ENCODE measurements at places on chromosomes 2 and 18.

DNA sequence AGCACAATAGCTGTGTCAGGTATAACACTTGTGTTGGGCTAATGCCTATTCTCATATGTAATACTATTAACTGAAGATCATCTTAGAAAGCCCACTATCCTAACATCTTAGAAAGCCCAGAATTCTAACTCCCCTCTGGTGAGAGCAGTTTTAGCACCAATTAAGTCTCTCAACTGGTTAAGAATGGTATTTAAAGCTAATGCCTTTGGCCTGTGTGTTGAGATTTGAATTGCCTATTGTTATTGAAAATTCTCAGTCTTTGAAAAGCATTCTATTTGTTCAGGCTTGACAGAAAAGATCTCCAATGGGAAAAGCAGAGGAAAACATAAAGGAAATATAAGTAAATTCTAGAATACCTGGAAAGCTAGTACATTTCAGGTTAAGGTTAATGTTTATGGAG lies 352.5 kb downstream of the ARHGAP15 start:
- DNase-seq: no peak

DNA sequence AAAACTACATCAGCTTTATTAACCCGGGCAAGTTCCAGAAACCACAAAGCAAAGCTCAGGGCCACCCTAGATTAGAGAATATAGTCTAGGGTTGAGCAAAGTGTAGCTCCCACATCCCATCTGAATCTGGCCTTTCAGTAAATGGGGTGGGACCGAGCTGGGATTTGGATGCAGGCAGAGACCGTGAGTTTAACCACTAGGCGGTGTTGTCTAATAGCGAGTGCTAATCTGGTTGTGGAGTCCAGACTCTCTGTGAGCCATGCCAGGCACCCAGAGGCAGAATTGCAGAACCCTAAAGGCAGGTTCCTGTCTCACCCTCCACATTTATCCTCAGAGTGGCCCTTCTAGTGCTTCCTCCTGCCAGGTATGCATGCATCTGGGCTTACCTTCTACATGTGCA lies 435.9 kb downstream of the TSN start:
- DNase-seq: no peak

- DNase-seq: no peak
These were observed 38.2 kb upstream of the CAVIN2 start for GRCh38 chr2:191885098-191885497.

DNA sequence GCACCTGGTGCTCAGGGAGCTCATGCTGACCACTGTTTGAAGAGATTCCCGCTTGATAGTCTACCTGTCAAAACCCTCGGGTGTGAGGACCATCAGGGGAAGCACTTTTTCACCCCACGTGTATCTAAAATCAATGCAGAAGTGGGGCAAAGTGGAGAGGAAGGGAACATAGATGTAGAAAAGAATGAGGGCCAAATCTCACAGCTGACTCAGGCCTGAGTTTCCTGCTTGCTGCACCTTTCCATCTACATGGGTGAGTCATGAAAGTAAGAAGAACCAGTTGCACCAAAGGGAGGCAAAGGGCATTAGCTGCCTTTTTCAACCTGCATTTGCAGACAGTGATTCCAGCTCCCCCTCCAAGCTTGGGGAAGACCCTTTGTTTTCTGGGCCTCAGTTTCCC lies 100.2 kb upstream of the MYCN start:
- no peak for DNase-seq

DNA sequence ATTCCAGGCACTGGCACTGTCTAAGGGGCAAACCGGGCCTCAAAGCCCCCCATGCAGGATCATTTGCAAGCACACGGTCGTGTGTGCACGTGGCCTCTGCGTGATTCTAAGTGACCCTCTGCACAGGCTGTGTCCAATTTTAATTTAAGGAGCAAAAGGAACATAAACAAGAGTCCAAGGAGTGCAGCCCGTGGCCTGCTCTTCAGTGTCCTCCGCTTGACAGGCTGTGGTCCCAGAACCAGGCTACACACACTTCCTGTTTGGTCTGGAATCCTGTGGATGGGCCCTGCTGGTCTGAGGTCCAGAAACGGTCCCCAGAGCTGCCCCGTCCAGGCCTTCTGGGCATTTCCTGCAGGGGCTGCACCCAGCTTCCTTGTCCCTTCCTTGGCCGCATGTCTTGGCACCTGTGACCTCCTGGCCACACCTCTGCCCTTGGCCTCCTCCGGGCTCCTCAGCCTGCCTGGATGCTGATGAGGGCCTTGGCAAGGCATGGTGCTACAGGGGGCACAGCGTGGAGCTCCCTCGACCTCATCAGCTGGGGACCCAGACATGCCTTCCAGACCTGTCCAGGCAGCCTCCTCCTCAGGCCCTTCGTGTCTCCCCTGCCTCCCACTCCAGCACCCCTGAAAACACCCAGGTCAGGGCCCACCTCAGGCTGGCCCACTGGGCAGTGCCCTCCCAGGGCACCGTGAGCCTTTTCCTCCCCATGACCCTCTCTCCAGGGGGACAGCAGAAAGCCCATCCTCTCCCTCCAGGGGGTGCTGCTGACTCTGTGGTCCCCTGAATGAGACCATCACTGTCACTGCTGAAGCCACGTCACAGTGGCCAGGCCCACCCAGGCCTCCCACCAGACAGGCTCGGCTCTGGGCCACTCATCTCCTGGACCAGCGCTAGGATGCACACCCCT lies 136.4 kb upstream of the GPC1 start:
- no peak for DNase-seq

DNA sequence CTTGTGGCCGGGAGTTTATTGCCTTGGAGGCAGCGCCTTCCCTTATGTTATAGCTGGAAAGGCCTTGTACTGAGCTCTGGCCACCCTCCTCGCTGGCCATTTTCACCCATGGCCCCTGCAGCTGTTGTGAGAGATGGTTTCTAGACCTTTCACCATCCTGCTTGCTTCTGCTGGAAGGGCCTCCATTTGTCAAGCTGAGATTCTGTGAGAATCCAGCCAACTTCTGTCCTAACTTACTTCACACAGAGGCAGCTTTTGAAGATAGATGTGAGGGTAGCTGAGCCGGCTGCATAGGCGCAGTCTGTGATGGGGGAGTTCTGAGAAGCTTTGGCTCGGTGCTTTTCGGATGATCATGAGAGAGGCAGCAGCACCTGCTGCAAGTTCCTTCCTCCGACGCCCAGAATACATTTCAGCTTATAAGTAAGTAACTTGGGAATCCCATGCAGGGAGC lies 8.7 kb downstream of the CTIF start:
- DNase-seq: no peak

GRCh38 chr2:160022162-160022561 lies 40.3 kb downstream of the PLA2R1 start:
- DNase-seq: no peak

- no peak for DNase-seq
These were observed 253.1 kb downstream of the TDRD15 start for GRCh38 chr2:21376864-21377263.

DNA sequence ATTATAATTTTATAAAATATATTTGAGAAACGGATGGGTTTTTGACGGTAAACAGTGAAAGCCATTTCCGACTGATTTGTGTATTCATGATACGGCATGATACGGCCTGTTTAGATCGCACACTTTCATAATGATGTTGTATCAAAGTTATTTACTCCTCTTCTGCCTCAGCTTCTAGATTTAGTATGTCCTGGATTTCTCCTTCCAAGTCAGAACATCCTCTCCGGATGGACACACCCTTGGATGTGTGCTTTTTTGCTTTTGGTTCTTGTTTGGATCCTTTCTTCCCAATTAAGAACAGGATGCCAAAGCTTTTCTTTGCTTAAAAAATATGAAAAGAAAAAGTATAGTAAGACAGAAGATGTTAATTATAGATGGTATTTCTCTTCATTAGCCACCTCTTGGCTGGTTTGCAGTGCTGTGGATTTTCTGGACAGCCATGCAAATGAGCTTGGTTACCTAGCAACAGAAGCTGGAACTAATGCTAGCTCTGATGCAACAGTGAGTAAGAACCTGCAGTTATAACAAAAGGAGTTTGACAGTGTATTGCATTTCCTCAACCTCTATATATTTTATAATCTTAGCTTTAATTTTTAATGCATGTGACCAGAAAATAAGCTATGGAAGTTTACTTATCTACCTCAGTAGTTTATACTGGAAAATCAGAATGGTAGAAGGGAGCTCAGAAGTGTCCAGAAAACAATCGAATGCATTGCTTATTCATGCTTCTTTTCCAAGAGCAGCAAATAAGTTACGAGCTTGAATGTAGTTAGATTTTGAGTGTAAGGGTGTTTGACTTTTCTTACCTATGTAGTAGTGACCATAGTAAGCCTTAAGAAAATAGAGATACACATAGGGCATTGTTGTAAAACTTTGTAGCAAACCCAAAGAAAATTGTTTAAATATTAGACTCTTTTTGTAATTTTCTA lies 27.9 kb downstream of the RMND5A start:
- DNase-seq: peak; percentile 9

DNA sequence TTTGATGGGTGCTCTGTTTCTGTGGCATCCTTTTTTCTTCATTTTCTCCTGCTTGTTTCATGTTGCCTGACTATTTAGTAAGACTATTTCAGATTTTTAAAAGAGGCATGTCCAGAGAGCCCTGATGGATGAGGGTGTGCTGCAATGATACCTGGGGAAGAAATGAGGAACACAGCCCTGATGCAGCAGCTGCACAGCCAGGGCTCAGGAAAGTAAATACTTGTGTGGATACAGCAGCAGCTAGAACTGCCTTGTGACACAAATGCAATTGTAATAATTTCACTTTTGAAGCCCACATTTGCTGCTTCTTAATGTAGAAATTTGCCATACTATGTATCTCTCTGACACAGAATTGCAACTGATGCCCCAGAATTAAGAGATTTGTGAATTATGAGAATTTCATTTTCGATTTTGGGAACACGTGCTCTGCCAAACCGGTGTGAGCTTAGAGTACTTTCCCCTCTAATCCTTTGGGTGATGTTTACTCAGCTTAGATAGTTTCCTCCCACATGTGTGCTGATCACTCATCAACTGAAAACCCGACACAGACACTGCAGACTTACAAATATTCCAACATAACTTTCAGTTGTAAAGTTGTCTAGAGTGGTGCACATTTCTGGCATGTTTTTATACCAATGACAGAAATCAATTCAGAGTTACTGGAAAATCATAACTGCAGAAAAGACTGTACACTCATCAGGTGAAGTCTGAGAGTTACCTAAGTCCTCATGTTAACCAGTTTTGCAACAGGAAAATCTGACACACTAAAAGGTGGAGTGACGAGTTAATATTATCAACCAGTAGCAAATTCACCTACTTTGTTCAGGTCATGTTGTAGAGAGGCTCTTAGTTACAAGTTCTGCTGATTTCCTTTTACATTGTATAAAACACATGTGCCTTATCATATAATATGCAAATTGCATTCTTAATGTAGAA lies 383.4 kb downstream of the CBLN2 start:
- DNase-seq: no peak

- no peak for DNase-seq
These were observed 53.6 kb downstream of the TMEM178A start for GRCh38 chr2:39719317-39719716.

DNA sequence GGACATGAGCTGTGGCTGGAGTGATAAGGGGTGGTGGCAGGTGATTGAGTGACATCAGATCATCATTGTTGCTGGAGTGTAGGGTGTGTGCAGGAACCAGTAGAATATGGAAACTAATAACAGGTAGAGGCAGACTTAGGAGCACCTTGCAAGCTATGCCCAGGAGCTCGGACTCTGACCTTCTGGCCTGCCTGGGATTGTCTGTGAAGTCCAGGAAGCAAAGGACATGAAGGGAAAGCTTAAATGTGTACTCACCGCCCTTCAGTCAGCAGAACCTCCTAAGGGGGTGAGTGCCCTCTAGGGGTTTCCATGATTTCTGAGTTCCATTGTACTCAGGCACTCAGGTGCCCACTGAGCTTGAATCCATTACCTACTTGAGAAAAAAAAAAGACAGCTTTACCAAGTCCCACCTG lies 104.2 kb downstream of the CRIM1 start:
- no peak for DNase-seq

GRCh38 chr18:3461704-3462103 lies 11.7 kb downstream of the TGIF1 start:
- no peak for DNase-seq

DNA sequence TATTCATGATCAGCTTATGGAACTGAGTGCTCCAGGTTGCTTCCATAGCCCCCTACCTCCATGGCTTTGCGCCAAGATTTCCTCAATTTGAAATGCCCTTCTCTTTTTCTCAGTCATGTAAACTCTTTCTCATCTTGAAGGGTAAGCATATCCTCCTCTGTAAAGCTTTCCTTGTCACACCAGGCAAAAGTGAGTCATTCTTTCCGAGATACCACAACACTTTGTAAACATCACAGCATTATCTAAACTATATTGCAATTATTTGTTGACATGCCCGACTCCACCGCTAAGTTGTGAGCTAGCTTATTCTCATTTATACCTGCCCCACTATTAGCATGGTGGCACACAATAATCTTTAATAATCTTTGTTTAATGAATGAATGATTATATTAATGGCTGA lies 419.5 kb upstream of the CHST9 start:
- DNase-seq: no peak

DNA sequence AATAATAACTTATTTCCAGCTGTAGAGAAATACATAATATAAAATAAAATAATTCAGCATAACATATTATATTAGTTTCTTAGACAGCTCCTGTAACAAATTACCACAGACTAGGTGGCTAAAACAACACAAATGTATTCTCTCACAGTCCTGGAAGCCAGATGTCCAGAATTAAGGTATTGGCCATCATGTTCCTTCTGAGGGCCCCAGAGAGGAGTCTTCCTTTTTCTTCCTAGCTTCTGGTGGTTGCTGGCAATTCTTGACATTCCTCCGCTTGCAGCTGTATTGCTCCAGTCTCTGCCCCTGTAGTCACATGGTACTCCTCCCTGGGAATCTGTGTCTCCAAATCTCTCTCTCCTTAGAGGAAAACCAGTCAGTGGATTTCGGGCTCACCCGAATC lies 146.8 kb downstream of the RBM43 start:
- DNase-seq: no peak

DNA sequence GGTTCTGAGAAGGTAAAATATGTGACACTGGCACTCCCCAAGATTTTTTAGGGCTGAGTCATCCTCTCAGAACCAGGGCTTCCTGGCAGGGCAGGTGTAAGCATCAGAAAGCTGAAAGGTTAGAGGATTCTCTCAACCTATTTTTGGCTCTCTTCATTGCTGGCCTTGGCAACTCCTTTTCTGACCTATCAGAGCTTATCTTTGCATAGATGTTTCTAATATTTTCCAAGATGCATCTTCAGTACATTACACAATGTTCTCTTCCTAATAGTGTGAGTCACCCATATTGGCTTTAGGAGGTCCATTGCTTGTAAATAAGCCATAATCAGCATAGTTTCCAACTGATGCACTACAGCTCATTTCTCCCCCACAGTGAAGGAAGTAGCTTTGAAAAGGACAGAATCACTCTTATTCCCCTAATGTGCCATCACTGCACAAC lies 2008.4 kb upstream of the PIK3C3 start:
- DNase-seq: no peak

GRCh38 chr2:50347358-50348044 lies 684.4 kb downstream of the NRXN1 start:
- no peak for DNase-seq

DNA sequence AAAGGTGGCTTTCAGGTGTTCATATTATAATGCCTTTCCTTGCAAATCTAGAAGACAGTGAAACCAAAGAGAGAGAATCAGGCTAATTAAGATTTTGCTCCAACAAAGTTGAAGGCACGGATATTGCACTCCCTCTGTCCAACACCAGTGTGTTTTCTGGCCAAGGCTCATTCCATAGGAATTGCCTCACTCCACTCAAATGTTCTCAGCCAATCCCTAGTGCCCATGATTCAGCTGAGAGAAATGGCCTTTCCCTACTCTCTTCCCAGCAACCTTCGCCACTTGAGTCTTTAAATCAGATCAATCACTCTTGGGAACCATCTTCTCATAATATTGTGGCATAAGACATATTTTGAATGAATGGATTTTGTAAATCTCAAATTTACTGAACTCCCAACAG lies 768.2 kb upstream of the ACVR2A start:
- no peak for DNase-seq
